ENCODE measurements at places on chromosomes 7 and 10. TPM values are rescaled to one million over a fixed set of nuclear protein-coding genes. Genes with fewer than 3 reads are reported as not detected.

The PRPS1L1 gene
- not detected for total RNA-seq

The HOXA1 gene
- total RNA-seq, result 0.72 TPM

The CYP3A5 gene
- total RNA-seq, result 1.1 TPM

The PDGFA gene
- 4.1 TPM for total RNA-seq

The SPDYE8 gene
- not detected for total RNA-seq

All from fibroblast of the aortic adventitia (primary cell).